Mesenteric fat pad (tissue), 1 donor: ENCODE measurements at places on chromosomes 12 and 14. TPM values are rescaled to one million over a fixed set of nuclear protein-coding genes. Genes with fewer than 3 reads are reported as not detected.

DNA sequence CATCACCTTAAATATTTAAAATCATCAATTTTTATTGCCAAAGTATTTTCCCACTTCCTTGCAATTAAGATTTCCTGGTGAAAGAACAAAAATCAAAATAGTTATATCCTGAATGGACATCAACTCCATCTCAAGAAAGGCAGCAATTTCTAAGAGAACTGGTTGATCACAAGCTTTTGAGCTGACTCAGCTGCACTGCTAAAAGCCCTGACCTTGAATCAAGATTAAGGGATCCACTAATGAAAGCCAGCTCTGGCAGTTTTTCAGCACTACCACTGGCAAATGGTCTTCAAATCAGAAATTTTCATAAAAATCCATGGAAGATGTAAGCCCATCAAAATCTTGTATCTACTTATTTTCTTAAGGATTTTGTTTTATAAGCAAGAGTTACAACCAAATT, 123.4 kb downstream of the SLC6A15 start:
- DNase-seq: no peak

DNA sequence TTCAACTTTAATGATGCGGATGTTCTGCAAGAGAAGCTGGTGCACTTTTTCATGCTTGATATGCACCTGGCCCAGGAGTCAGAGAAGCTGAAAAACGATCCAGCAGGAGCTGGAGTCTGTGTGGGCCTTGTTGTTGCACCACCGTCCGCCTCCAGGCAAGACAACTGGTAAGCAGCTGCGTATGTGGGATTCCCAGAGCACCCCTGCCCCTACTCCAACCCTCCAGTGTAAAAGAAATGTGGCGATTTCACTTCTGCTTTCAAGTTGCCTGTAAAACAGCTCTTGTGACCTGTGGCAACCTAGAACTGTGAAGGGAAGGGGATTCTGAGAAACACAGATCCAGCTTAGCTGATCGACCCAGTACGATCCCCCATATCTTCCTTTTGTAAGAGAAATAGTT, 154.1 kb upstream of the PELI2 start:
- DNase-seq: no peak

GRCh38 chr12:122293081-122293480, 26.8 kb upstream of the VPS33A start:
- DNase-seq: no peak

DNA sequence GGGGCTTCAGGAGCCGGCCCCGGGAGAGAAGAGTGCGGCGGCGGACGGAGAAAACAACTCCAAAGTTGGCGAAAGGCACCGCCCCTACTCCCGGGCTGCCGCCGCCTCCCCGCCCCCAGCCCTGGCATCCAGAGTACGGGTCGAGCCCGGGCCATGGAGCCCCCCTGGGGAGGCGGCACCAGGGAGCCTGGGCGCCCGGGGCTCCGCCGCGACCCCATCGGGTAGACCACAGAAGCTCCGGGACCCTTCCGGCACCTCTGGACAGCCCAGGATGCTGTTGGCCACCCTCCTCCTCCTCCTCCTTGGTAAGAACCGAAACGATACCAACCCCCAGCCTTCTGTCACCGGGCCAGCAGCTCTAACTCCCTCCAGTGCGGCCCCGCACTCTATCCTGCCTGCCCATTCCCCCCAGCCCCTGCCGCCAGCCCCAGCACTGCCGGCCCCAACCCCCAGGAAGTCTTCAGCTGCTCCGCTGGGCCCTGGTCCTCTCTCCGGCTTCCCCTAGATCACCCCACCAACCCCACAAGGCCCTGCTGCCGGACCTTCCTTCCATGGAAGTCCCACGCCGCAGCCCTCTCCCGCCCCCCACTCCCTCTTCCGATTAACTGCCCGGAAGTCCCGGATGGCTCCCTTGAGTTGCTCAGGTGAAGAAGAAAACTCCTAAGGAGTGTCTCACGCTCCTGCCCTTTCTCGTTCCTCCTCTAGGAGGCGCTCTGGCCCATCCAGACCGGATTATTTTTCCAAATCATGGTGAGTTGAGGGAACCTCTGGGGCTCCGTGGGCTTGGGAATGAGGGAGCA, 693 bp downstream of the LRP10 start:
- peak; percentile 92 for DNase-seq

GRCh38 chr12:46214668-46215436, 54.0 kb downstream of the SLC38A1 start:
- DNase-seq: no peak

- no peak for DNase-seq
These were observed 30.2 kb upstream of the CPM start for GRCh38 chr12:68962877-68963855.

DNA sequence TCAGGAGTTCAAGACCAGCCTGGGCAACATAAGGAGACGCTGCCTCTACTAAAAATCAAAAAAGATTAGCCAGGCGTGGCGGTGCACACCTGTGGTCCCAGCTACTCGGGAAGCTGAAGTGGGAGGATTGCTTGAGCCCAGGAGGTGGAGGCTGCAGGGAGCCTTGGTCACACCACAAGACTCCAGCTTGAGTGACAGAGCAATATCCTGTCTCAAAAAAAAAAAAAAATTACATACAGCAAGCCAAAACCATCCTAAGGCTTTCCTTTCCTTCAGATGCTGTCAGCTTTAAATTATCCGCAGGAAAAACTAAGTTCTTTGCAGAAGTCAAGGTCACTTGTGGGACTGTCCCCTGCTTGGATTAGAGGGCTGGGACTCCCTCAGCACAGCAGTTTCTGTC, 1.3 kb downstream of the CS start:
- DNase-seq: no peak

DNA sequence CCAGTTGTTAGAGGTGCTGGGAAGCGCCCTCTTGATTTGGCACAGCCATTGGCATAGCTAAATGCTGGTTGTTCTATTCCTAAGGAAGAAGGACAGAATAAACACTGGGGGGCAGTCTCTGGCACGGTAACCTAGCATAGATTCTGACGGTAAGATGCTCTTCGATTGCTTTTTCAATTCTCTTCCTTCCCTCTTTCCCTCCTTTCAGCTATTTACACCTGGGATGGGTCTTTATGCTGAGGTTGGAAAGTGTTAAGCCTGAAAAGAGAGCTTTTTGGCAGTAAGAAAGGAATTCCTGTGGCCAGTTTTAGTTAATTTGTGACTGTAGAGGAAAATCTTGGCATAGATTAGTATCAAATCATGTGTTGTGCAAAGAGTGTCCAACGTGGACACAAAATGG, 162.8 kb downstream of the SNAPC1 start:
- DNase-seq: no peak

- no peak for DNase-seq
These were observed 46.7 kb upstream of the ATP2A2 start for GRCh38 chr12:110234331-110234751.

DNA sequence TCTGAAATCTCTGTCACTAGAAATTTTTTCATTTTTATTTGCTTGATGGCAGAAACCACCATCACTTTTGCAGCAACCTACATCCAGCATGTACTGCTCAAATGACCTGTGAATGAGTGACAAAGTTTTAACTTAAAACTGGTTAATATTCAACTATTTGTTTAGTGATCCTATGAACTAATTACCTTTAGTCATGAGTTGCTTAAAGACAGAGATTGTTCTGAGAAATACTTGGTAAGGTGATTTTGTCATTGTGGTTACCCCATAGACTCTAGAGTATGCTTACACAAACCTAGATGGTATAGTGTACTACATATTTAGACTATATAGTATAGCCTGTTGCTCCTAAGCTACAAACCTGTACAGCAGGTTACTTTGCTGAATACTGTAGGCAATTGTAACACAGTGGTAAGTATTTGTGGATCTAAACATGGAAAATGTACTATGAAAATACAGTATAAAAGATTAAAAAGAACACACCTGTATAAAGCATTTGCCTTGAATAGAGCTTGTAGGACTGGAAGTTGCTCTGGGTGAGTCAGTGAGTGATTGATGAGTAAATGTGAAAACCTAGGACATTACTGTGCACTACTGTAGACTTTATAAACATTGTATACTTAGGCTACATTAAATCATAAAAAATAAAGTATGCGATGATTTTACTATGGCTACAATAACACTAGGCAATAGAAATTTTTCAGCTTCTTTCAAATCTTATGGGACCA, 256.6 kb upstream of the PPFIA2 start:
- no peak for DNase-seq

DNA sequence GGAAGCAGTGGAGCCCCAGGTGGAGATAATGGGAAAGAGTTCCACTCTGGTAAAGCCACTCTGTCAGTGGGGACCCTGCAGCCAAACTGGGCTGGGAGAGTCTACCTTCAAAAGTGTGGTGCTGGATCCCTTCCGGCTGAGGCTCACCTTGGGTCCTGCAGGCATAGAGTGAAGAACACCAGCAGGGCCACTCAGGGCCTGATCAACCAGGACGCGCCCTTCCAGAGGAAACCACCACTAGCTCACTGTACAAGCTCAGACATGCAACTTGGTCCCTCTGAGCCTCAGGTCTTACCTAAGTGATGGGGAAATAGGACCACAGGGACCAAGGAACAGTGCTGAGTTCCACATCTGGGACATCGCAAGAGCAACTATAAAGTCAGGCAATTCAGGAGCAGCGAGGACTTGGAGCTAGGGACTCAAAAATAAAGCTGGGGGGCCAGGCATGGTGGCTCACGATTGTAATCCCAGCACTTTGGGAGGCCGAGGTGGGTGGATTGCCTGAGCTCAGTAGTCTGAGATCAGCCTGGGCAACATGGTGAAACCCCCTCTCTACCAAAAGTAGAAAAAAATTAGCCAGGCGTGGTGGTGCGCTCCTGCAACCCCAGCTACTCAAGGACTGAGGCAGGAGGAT, 5.9 kb upstream of the PRPH start:
- DNase-seq: no peak

DNA sequence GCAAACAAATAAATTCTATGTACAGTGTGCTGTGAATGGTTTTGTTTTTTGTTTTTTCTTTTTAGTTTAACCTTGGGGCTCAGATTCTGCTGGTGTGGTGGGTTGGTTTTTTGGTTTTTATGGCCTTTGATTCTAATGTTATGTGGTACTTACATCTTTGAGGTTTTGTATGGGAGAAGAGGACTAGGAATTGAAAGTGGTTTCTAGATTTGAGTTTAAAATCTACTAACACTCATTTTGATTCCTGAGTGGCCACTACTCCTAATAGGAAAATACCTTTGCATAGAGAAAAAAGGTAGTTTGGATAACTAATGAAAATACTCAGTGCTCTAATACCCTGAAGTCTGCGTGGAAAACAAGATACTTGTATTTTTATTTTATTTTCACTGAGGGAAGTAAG, 137.7 kb downstream of the MON2 start:
- DNase-seq: no peak

- peak; percentile 79 for DNase-seq
These were observed 676 bp downstream of the SERPINA3 start for GRCh38 chr14:94612580-94613554.

DNA sequence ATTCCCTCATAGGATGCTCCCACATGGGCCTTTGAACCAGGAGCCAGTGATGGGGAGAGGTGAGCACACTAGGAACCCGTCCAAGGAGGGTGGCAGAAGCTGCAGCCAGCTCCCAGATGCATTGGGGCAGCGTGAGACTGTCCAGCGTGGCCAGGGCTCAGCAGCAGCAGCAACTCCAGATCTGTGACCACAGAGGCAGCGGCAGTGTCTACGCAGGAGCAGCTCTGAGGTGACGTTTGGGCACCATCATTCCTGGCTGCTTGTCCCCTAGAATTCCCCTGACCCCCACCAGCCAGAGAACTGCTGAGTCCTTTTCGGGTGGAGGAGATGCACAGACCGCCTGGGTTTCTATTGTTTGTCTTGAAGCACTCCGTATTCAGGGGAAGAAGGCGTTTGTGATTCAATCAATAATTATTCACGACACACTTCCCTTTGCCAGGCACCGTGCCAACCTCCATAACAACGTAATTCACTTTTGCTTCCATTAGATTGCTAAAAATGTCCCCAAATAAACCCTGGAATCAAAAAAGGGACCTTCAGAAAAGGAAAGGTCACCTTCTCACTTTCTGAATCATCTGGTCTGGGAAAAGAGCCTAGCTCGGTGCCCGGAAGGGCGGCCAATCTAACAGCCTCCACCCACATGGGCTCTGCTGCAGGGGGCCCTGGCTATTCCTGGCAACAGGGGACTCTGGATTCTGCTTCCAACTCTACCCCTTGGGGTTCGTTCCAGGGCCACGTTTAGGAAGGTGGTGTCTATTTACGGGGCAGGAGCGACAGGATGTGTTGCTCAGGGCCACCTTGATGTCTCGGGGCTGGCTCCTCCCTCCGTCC, 11.4 kb upstream of the BDKRB2 start:
- no peak for DNase-seq

DNA sequence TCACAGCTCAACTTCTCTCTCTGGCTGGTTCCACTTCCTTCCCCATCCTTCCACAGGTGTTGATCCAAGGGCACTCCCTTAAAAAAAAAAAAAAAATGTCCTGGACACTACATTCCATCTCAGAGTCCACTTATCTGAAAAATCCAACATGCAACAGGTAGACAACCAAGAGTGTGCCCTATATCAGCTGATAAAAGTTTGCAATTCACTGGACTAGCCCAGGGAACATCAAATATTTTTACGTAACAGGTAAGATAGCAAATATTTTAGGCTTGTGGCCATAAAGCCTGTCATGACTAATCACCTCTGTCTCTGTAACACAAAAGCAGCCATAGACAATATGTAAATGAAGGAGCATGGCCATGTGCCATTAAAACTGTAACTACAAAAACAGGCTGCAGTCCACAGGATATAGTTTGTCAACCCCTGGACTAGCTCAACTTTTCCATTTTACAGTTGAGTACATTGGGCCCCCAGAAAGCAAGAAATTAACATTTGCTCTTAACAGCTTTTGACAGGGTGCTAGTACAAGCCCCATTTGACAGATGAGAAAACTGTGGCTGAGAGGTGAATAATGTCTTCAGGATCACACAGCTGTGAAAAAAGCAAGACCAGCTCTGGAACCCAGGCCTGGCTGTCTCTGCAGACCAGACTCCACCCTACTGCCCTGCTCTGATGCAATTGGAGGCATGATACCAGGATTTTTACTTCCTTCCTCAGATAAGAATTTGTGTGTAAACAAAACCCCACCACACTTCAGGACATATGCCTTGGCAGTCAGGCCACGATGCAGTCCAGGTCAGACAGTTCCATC, 68.9 kb downstream of the CMKLR1 start:
- DNase-seq: no peak

- DNase-seq: no peak
These were observed 13.1 kb upstream of the CHD4 start for GRCh38 chr12:6620137-6620884.

The SMARCD1 gene
- total RNA-seq: 63.1 TPM

The ACOT4 gene
- 4.9 TPM for total RNA-seq

The LRFN5 gene
- 3.6 TPM for total RNA-seq

The RAD51AP1 gene
- total RNA-seq: 1.1 TPM
